NCI-H1694 treated with DMSO at 0.1 percent for 48 hours (cell line): ENCODE measurements at places on chromosomes 6 and 20.

GRCh38 chr20:38209054-38209675, 44.1 kb upstream of the TGM2 start:
- no peak for DNase-seq

GRCh38 chr6:11650711-11651110, 113.2 kb downstream of the TMEM170B start:
- no peak for DNase-seq

- DNase-seq, result no peak
These were observed 61.2 kb upstream of the HBS1L start for GRCh38 chr6:135115834-135116233.

- no peak for DNase-seq
These were observed 4.3 kb downstream of the BMP6 start for GRCh38 chr6:7730001-7730783.

DNA sequence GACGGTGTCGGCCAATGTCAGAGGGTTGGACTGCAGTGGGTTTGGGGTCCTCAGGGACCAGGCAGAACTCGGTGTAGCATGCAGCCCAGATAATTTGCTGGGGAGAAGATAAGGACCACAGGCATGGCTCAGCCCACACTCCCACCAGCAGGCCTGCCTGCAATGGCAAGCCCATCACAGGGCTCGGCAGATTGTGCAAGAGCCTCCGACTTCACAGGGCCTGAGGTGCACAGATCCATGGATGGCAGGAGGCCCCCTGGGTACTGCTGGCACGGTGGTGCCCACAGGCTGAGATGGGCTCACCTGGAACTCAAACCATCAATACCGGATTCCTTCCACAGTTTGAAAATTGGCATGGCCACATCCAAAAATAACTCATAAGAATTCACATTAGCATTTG, 180.3 kb downstream of the TTLL2 start:
- DNase-seq, result no peak

DNA sequence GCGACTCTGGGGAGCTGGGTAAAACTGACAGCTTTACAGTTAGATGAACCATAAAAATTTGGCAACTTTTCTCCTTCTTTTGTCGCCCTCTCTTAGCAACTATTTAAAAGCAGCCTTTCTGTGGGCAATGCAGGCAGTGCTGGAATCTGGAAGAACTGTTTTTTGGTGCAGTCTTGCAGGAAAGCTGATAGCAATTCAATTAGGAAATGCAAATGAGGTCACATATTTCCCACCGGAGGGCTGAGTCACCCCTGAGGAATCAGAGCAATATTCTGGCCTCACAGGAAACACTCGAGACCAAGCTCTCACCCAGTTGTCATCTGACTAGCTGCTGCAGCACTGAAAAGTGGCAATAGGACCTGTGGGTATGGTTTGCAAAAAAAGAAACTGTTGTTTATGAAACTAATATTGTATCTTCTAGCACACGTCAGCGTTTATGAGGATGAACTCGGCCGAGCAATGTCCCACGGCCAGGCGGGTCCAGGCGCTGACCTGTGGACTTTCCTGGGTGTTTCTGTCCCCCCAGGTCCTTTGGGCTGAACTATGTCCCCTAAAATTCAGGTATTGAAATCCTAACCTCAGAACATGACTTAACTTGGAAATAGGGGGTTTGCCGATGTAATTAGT, 312.3 kb downstream of the TAF4 start:
- DNase-seq, result no peak

DNA sequence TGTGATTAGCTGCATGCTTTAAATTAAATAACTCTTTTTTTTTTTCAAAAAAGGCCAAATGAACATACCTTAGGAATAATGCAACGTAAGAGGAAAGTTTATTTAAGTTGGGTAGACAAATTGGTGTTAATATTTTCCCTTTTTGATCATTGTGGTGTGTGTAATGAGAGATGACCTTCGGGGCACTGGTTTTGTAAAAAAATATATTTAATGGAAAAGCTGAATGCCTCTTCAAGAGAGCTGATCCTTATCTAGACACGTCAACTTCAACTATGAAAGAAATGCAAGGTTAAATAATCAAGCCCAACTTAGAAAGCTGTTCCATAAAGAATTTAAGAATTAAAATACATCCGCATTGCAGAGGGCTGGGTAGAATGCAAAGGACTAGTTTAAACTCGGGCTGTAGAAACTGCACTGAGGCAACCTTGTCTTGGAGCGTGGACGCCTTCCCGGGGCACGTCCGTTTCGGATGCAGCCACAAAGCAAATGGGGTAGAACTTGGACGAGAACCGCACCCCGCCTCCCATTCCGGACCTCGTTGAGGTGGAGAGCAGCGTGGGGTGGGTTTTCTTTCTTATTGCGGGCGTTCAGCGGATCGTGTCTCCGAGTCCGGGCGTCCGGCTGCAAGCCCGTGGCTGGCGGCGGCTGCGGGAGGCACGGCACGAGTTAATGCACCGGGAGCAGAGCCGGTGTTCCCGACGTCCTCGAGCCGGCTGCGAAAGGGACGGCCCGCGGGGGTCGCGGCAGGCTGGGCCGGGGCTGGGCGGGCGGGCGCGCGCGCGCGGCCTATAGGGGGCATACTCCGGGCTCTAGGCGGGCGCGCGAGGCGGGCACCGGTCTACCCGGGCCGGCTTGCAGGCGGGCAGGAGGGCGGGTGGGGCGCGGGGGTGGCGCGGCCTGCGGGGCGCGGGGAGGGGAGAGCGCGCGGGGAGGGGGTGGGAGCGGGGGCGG, 1.9 kb downstream of the JARID2 start:
- DNase-seq, result peak; percentile 24

DNA sequence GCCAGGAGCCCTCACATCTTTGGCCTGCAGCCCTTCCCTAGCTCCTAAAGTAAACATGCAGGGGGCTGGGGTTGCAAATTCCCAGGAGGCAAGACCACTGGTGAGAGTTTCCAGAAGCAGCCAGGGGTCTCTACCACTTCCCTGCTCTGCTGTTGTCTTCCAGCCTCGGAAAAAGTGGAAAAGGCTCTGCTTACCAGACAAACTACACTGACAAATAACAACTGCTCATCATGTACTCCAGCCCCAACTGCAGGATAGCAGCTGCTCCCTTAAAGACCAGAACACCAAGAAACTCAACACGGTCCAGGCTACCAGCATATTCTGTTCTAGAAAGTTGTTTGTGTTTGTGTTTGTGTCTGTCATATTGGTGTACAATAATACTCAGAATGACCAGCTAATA, 187.5 kb upstream of the MARCKS start:
- no peak for DNase-seq

- DNase-seq, result no peak
These were observed 11.5 kb downstream of the PSMG4 start for GRCh38 chr6:3270258-3270657.

DNA sequence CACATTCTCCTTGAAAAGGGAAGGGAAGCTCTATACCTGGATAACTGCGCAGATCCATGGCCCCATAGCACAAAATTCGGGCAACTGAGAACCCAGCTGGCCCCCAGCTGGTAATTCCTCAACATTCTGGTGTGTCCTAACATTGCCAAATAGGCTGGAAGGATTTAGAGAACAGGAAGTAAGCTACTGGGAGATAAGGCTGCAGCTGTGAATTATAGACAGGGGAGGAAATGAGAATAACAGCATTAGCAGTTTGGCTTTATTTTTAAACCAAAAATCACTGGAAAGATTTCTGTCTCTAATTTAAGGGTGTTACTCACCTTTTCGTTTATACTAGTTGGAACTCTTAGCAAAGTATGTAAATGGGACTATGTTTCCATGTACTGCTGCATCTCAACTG, 97.2 kb downstream of the TULP4 start:
- no peak for DNase-seq

GRCh38 chr6:6509284-6509683, 79.2 kb upstream of the LY86 start:
- DNase-seq, result no peak

- no peak for DNase-seq
These were observed 207.1 kb downstream of the NFATC2 start for GRCh38 chr20:51335329-51335841.

DNA sequence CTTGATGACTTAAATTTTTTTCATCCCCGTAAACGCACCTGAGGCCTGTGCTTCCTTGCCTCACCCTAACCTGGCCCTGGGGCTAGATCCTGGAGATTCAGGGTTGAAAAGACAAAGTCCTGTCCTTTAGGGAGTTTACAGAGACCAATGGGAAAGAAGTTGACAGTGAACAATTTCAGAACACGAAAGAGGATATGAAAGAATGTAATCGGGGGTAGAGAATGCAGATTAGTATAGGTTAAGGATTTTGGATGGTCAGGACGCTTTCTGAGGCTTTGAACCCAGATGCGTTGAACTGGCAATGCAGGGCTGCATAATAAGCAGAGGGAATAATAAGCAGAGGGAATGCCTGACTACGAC, 1.7 kb upstream of the FBXO5 start:
- no peak for DNase-seq

GRCh38 chr20:10432079-10432478, 1.9 kb downstream of the MKKS start:
- DNase-seq, result no peak

- DNase-seq, result no peak
These were observed 26.8 kb downstream of the C6orf89 start for GRCh38 chr6:36912586-36912985.

GRCh38 chr20:38221119-38221589, 39.4 kb downstream of the KIAA1755 start:
- DNase-seq, result peak; percentile 24

DNA sequence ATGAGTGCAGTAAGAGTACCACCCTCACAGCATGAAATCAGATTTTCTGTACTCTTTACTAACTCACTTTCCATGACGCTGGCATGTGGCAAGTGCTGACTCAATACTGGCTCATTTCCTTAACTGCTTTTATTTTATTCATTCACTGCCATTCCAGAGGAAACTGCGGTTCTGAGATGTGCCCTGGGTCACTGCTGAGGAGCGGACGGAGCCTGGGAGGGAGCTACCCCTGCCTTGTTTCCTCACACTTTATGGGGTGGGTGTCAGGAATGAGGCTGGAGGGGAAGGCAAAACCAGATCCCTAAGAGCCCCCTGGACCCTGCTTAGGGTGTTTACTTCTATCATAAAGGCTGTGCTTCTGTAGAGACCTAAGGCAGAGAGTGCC, 14.4 kb downstream of the NT5E start:
- DNase-seq, result no peak

GRCh38 chr20:10591946-10592521, 81.8 kb downstream of the JAG1 start:
- DNase-seq, result no peak
